ENCODE measurements at places on chromosomes 2 and 18.

DNA sequence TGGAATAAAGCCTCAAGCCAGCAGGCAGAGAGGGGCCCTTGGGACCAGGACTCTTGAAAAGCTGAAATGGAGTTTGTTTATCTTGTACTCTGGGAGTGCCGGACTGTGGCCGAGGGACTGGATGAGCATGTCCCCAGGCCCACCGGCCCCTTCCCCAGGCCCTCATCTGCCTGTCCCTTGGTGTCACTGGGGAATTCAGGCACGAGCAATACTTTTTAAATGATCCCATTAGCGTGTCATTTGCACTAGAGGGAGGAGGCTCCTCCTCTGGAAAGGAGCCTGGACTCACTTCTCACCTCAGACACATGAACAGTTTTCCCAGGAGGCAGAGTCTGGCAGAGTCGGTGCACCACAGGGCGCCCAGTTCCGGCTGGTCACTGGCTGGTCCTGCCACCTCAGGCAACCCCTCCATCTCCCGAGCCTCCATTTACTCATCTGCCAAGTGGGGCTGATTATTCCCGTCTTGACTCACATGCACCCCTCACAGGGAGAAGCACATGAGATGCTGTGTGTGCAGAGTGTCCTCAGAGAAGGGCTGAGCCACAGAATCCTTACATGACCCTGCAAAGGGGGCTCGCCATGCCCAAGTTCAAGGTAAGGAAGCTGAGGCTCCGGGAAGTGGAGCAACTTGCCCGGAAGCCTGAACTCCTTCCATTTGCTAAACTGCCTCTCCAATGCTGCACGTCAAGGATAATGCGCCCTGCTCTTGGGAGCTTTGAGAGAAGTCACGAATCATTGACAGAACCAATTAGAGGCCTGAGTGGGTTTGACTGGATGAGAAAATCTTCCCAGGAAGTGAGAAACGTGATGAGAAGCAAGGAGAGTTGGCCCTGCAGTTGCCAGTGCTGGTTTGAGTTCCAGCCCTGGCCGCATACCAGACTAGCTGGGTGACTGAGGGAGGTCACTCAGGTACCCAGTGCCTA lies 26.7 kb downstream of the CIB4 start:
- DNase-seq: no peak

- DNase-seq: no peak
Measured at GRCh38 chr2:42495234-42495581, 1.4 kb upstream of the KCNG3 start.

DNA sequence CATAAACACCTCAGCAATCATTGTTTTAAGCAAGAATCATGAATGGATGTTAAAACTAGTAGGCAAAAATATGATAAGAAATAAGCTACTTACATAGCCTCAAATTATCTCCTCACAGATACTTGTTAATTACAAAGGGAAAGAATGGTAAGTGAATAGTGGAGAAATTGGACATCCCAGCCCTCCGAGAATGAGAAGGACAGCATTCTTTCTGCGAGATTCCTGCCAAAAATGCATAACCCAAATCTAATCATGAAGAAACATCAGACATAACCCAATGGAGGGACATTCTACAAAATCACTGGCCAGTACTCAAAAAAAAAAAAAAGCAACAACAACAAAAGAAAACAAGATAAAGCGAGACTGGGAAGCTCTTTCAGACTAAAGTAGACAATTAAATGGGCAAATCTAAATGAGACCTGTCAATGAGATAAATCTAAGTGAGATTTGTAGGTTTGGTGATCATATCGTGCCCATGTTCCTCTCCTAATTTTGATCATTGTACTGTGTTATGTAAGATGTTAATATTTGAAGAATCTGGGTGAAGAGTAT lies 57.9 kb upstream of the GLI2 start:
- DNase-seq: peak; percentile 67

DNA sequence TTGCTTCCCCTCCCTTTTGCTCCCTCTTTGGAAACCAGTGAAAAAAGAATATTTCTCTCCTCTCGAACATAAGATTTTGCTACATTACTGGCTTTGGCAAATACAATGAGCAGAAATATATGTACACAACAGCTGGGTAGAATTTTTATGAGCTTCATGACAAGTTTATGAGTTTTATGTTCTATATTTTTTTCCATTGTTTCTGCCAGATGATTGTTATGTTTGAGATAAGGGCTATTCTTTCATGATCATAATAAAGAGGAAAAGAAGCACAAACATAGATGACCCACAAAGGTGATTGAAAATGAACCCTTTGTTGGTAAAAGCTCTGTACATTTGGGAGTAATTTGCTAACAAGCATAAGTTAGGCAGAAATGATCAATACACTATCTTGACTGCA lies 14.8 kb upstream of the TFPI start:
- no peak for DNase-seq

- DNase-seq: peak; percentile 78
Measured at GRCh38 chr2:75595541-75596395, 35.0 kb upstream of the EVA1A start.

- DNase-seq: no peak
Measured at GRCh38 chr18:50199346-50199855, 4.5 kb upstream of the MYO5B start.

DNA sequence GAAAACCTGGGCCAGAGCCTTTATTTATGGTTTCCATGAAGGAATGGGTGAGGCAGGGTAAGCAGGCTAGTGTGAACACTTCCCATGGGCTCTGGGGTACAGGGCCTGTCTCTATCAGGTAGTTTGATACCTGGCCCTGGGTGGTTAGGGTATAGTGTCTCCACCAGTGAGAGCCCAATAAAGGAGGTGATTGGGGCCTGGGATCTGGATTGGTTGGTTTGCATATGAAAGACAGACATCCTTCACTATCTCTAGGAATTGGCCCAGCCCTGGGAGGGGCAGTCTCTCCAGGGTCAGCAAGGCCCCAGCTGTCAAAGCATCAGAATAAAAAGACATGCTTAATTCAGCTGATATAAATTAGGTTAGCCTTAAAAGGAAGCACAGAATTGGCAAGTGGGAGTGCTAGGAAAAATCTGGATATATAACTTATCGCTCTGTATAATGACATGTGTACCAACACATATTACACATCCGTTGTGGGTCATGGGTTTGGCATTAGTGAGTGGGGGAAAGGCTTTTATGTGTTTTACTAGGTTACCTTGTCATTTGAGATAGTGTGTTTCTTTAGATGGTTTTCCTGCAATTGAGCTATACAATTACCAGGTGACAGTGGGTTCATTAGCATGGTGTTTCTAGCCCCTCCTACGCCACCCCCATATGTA lies 18.5 kb upstream of the TMEM178A start:
- no peak for DNase-seq

DNA sequence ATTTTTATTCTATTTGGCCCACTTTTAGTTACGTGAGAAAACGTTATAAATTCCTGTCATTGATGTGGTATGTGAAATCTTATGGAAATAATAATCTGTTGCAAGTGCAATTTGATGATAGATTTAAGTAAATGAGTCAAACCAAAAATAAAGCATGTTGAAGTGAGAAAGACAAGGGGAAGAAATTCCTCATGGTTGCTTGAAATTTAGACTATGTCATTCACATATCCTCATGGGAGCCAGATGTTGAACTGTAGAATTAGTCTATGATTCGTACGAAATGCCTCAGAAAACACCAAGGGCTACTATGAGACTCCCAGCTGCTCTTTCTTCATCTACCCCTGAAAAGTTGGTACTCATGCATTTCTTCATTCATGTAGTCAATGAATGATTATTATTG lies 55.7 kb downstream of the KLHL14 start:
- DNase-seq: no peak

DNA sequence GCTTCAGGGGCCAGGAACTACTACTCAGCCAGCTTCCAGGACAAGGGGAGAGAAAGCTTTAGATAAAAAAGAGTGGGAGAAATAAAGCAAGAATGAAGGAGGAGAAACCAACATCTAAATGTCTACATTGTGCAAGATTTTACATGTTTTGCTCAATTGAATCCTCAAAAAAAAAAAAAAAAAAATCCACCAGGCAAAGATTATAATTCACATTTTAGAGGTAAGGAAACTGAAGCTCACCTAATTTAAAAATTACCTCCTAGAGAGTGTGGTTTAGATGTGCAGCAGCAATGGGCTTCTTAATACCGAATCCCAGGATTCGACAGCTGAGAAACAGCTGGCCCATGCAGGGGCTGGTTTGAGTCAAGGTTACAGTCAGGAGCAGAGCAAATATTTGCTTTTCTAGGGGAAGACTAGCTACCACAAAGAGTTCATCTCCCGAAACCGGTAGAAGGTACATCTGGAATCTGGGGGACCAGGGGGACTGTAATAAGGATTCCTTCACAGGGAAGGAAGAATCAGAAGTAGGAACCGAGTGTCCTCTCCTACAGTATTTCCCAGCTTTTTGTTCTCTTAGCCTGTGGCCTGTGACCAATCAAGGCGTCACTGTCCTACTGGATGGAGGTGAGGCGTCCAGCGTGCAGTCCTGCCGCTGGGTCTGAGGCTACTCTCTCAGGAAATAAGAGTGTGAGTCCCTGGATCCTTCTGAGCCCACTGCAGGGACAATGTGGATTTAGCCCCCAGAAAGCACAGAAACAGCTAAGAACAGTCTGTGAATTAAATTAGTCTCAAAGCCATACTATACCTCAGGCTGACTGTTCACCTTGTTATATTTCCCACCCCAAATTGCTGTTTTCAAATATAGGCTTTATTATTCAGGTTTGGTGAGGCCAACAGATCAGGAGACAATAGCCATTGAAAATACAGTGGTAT lies 42.3 kb downstream of the IL1R2 start:
- DNase-seq: no peak

DNA sequence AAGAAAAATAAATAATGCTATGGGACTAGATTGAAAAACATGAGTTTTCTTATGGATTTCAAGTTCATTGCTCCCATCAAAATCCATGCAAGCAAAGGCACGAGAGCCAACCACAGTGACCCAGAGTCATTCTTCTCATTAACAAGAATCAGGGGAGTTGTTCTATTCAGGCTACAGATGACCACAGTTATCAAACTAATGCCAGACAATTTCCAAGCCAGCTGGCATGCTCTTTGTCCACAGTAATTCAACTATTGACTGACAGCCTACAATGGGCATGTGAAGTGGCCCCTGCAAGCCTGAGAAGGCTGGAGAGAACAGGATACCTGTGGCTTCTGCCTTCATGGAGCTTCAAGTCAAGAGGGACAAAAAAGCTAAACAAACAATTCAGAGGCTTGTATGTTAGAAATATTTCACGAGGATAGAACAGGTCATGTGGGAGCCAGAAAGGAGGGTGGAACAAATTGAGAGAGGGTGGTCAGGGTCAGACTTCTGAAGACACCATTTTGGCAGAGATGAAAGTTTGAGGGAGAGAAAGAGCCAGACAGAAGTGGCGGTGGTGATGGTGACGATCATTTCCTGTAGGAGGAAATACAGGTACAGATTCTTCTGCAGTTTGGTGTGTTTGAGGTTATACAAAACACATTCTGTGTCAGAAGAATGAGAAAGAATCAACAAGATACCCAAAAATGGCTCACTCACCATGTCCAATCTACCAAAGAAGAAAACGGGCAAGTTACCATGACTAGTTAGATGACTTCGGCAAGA lies 732.4 kb downstream of the RNF144A start:
- no peak for DNase-seq

- DNase-seq: peak; percentile 94
Measured at GRCh38 chr18:361941-362310, 94.1 kb upstream of the THOC1 start.

- DNase-seq: peak; percentile 42
Measured at GRCh38 chr2:111905990-111906735, 7.8 kb downstream of the MERTK start.

GRCh38 chr2:202249521-202250253 lies 11.3 kb upstream of the SUMO1 start:
- no peak for DNase-seq

- DNase-seq: no peak
Measured at GRCh38 chr2:10905006-10905861, 6.5 kb upstream of the KCNF1 start.

DNA sequence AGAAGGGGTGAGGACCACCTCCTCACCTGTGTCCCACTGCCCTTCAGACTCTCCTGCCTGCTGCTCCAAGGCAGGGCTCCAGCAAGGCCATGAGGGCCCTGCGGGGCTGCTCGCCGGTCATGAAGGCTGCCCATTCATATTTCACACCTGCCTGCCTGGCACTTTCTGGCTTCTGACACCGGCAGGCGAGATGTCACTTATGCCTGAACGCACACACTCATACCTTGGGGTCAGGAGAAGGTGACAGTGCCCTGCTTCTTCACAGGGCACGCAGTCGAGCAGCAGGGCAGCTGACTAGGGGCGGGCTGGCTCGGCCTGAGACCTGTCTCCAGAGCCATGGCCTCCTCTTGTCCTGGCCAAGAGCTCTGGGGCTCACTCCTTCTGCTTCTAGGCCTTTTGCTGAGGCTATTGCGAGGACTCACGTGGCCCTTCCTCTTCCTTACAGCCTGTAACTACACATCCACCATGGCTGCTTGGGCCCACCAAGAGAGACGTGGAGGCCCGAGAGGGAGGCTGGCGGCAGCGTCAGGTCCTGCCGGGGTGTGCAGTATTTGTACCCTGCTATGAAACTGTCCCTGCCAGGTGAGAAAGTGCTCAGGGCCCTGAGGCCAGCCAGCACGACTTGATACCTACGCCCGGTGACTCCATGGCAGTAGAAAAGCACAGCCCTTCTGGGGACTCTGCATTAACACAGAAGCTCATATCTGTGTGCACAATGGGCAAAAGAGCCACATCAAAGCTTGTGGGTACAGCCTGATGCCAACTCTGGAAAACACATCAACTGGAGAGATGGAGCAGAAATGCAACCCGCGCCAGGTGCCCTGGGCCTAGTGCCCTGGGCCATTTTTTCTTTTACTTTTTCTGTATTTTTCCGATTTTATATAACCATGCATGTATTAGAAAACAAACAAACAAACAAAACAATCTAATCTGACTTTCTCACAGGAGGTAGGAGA lies 30.6 kb downstream of the HS6ST1 start:
- DNase-seq: no peak

- peak; percentile 76 for DNase-seq
Measured at GRCh38 chr2:222864296-222864695, 3.5 kb downstream of the ACSL3 start.

DNA sequence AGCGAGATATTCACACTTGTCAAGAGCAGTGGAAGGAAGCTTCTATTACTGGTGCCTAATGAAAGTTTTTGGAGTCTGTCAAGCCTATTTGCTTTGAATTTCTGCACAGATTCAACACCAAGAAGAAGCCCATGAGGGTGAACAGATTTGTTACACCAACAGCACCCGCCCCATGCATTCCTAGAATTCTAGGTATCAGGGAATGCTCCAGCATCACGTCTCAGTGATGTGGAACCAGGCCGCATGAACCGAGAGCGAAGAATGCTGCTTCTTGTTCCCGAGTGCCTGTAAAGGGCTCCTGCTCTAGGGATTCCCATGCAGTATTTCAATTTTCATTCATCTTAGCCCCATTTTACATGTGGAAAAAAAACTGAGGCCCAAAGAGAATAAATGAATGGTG lies 69.7 kb downstream of the KCNF1 start:
- no peak for DNase-seq

All from adipocyte (in vitro differentiated cells).